ENCODE measurements at places on chromosomes 7 and 10. TPM values are rescaled to one million over a fixed set of nuclear protein-coding genes. Genes with fewer than 3 reads are reported as not detected.

GRCh38 chr10:71998119-71998839 is 34.1 kb downstream of the CHST3 start:
- peak; percentile 84 for DNase-seq

DNA sequence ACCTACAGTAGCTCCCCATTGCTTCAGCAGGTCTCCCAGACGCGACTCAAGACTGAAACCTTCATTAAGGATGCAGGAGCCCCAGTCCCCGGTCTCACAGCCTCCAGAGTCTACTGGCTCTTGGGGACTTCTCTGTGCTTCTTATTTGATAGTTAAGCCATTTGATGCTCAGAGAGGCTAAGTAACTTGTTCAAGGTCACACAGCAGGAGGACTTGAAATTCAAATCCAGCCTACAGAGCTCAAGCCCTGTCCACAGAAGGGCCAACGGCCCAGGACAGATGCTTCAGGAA is 21.2 kb upstream of the ZMIZ1 start:
- DNase-seq: no peak

GRCh38 chr7:102129636-102130370 is 156.9 kb upstream of the SH2B2 start:
- DNase-seq: no peak

DNA sequence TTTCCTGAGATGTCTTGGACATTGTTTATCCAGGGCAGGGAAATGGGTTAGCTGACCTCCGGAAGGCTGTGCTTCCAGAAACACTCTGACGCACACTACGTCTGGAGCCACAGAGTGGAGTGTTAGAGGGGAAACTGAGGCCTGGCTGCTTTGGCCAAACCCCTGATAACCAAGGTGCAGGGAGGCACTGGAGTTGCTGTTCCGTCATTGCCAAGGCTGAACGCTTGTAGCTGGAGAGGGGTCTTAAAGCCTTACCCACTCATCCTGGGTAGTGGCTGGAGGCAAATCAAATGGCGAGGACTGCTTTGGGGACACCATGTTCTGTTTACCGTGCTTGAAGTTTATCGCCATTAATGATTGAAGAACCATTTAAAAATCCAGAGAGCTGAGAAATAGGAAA is 604.1 kb upstream of the FOXK1 start:
- no peak for DNase-seq

- DNase-seq: no peak
Observed at GRCh38 chr10:122466951-122467381, 5.6 kb downstream of the HTRA1 start.

DNA sequence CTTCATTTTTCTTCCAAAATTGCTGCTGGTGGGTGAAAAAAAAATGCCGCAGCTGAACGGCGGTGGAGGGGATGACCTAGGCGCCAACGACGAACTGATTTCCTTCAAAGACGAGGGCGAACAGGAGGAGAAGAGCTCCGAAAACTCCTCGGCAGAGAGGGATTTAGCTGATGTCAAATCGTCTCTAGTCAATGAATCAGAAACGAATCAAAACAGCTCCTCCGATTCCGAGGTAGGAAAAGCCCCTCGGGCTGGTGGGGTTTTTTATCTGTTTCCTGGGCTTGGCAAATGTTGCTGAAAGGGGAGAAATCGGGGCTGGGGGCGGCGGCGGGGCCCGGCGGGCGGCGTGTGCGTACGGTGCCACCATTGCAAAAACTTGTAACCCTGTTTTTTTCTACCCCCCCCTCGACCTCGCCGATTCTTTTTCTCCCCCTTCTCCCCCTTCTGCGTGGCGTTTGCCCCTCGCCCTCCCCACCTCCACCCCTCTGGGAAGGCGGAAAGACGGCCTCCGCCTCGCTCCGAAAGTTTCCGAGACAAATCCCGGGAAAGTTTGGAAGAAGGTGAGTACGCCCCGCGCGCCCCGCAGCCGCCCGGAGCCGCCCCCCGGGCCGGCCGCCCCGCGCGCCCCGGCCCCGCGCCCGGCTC is 789 bp downstream of the TCF7L2 start:
- DNase-seq: peak; percentile 71

DNA sequence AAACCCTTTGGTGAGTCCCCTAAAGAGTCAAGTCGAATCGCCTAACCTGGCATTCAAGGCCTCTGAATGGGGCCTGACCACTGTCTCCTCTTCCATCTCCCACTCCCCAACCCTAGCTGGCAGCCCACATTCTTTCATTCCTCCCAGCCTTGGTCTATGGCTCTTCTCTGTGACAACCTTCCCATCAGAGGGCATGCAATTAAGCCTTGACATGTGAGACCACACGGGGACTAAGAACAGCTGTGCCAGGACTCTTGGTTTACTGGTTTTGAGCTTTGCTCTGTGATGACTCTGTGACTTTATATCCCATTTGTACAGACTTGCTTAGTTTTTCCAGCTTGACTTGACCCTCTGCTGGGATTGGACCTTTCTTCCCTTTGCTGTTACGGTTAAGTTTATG is 116.6 kb downstream of the BUB3 start:
- DNase-seq: no peak

GRCh38 chr7:116777651-116778281 is 84.6 kb upstream of the CAPZA2 start:
- no peak for DNase-seq

- DNase-seq: no peak
Observed at GRCh38 chr7:110539216-110539615, 551.7 kb upstream of the LRRN3 start.

- no peak for DNase-seq
Observed at GRCh38 chr7:17144322-17144721, 154.1 kb upstream of the AHR start.

DNA sequence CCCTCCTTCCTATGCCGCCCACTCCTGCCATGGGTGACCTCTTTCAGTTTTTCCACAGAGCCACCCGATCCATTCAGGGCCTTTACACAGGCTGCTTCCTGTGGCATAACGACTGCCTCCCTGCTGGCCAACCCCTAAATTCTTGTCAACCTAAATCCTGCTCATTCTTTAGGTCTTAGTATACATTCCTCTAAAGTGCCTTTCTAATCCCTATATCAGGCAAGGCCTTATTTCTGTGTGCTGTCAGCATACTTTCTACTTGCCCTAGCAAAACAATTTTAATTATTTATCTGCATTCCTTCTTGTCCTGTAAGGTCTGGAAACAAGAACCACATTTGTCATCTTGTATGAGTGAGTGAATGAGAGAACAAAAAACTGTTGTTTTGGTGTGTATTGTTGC is 132.4 kb downstream of the DNAH11 start:
- no peak for DNase-seq

GRCh38 chr7:143373255-143373794 is 7.8 kb upstream of the ZYX start:
- DNase-seq: no peak

DNA sequence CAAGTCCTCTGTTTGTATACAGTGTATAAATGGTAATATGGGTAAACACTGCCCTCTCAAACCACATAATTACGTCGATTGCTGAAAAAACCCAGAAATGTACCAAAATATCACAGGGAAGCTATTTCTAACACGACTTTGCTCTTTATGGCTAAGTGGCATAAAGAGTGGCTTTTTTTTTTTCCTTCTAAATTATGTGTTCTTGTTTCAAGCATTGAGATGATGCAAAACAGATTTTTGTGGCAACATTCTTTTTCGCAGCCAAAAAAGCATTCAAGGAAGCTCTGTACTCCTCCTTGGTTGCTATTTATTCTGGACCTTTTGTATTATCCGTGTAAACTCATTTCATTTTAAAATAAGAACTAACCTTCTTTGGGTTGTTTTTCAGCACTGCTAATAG is 138.9 kb downstream of the VTI1A start:
- no peak for DNase-seq

GRCh38 chr7:107742678-107743566 is 1.0 kb upstream of the CBLL1 start:
- peak; percentile 51 for DNase-seq

DNA sequence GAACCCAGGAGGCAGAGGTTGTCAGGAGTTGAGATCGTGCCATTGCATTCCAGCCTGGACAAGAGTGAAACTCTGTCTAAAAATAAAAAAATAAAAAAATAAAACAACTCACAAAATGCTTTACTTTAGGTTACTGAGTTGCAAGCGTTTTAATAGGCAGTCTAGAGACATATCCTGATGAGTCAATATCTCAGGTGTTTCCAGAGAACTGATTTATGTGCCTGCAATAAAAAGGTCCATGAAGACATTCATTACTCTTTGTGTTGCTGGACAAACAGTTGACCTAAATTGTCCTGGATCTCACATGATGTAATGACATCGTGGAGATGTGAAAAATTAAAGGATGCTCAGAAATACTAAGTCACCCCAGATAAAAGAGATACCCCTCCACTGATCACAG is 31.5 kb downstream of the CDNF start:
- no peak for DNase-seq

- DNase-seq: no peak
Observed at GRCh38 chr7:130293521-130293920, 560 bp downstream of the CPA4 start.

IL15RA gene
- total RNA-seq: 11.8 TPM

STEAP4 gene
- total RNA-seq: 56.1 TPM

SNCG gene
- total RNA-seq: 15.1 TPM

ST8SIA6 gene
- 19.1 TPM for total RNA-seq
